NCI-H1417 (cell line): ENCODE measurements at places on chromosomes 13 and 19.

DNA sequence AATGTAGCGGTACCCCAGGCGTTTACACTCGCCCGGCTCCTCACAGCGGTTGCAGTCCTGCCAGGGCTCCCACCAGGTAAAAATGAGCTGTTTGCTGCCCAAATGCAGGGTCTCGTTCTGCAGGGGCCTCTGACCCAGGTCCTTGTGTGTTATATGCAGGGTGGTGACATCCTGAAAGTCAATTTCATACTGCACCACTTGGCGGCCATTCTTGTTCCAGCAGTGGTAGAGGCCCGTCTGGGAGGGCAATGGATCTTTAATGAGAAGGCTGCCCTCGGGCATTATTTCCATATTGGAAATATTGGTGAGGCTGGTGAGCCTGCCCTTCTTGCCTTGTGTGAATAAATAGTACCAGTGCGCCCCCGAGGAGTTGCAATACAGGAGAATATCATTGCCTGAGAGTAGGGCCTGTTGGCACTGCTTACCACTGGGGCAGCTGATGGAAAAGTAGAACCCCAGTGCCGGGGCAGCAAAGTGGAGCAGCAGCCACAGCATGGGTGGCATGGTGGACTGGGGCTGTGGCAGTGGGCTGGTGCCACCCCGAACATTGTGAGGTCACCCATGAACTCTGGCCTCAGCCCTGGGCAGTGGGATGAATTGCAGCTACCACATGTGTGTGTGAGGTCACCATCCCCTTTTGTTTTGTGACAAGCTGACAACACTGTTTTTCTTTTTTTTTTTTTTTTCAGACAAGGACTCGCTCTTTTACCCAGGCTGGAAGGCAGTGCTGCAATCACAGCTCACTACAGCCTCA is at the start of gene FAM187B:
Gene FAM187B (minus strand): TSS at position 563 of the 754 bp plus-strand sequence. CDS start 59 bp downstream, at position 504.
- no peak for DNase-seq

DNA sequence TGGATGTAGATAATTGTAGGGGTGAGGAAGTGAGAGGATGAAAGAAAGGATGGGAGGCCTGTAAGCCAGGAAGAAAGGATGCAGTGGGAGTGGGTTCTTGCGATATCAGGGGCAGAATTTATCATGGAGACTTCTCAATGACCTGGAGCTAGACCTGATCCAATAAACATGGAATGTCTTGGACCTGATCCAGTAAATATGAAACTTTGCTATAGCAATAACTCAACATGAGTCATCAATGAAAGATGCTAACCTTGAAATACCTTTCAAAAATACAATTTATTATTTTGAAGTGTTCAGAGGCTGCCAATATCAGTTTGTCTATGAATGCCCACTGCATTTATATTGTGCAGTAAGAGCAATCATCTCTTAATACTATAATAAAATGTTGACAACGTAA is 279.5 kb downstream of the POU4F1 start:
- no peak for DNase-seq

GRCh38 chr13:69324090-69324886 is 783.3 kb upstream of the ATXN8OS start:
- DNase-seq = no peak

DNA sequence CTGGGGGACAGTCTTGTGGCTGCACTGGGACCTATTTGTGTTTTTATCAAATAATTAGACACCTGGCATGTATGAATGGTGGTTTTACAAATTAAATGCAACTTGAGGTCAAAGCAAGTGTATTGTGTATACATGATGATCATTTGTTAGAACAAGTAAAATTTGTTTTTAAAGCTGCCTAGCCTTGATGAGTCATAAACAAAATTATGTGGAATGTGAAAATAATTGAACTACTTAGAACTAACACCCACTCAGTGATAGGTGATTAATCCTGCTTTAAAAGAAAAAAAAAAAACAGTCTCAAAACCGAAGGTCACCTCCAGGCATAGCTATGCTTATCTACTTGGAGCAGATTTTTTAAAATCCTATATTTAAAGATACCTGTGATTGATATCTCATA is 770.3 kb upstream of the SLITRK5 start:
- no peak for DNase-seq

DNA sequence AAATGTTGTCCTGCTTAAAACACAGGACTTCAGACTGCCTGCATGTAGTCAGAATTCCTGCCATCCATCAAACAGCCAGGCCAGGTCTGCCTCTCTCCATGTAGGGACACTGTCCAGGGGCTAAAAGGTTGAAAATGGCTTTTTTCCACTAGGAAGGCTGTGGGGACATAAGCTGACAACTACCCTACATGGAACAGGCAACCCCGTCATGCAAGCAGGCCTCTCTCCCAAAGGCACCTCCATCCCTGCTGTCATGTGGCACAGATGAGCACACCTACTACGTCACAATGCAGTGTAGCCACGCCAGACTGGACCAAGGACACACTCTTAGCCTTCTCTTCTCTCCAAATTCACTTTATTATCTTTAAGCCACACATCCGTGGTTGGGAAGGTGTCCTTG is 40.8 kb downstream of the LATS2 start:
- no peak for DNase-seq

GRCh38 chr13:74641586-74641985 is 507.4 kb upstream of the KLF12 start:
- DNase-seq = no peak

DNA sequence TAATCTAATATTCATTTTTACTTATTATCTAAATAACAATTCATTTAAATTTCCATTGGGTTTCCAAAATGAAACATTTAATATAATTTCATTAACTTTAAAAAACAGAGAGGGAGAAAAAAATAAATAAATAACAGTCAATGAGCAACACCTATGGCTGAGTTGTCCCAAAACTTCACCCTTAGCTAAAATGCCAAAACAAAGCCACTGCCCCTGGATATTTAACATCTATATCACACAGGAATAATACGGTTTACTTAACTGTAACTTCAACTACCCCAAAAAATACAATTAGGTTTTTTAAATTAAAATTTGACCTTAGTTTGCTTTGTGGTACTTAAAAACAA is 541 bp downstream of the ELF1 start:
- no peak for DNase-seq

DNA sequence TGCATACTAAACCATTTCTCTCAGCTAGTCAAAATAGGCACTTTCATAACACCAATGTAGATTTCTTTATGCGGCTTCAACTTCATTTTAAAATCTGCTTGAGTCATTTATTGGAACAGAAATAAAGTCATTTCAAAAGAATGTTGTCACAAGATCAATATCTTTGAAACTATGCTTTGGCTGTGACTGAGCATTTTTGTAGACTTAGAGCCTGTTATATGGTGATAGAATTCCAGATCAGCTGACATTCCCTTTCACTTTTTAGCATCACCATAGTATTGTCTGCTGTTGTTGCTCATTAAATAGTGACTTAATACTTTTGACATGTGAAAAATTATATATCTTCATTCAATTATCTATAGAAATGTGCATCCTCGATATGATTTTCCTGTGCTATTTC is 279.2 kb upstream of the PRR20A start:
- DNase-seq = no peak

- DNase-seq = peak; percentile 55
Observed at GRCh38 chr13:32838945-32839344, 177.3 kb upstream of the KL start.
